ENCODE measurements at places on chromosomes 11 and 22.

DNA sequence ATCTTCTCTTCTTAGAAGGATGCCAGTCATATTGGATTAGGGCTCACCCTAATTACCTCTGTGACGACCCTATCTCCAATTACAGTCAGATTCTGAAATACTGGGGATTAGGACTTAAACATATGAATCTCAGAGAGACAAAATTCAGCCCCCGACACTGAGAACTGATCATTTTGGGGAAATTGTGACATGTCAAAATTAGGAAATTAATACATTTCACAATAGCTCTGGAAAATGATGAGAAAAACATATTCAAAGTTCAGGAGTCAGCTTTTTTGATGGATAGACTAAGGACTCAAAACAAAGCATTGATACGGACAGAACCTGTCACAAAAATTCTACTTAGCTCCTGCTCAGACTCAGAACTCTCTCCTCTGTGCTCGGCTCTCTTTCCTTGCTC is 40.8 kb downstream of the COMMD9 start:
- no peak for DNase-seq

- no peak for DNase-seq
These were observed 24.4 kb upstream of the HSPA8 start for GRCh38 chr11:123086305-123086704.

DNA sequence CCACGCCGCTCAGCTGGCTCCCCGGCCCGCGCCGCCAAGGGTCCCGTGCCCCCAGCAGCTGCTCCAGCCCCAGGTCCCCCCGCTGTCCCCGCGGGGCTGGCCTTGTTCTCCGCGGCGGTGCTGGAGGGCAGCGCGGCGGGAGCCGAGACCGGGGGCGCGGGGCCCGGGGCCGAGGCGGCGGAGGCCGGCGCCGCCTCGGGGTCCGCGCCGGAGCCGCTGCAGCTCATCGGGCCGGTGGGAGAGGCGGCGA is 128 bp downstream of the TAF10 start:
- DNase-seq, result no peak

DNA sequence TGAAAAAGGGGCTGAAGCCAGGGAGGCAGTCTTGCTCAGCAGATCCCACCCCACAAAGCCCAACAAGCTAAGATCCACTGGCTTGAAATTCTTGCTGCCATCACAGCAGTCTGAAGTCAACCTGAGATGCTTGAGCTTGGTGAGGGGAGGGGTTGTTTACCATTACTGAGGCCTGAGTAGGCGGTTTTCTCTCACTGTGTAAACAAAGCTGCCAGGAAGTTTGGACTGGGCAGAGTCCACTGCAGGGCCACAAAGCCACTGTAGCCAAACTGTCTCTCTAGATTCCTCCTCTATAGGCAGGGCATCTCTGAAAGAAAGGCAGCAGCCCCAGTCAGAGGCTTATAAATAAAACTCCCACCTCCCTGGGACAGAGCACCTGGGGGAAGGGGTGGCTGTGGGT is 746.1 kb upstream of the LRRC4C start:
- no peak for DNase-seq

All from occipital lobe (tissue), 3 donors.